ENCODE measurements at places on chromosomes 6 and 20.

- DNase-seq, result no peak
Observed at GRCh38 chr20:62768551-62769287, 27.6 kb upstream of the MRGBP start.

DNA sequence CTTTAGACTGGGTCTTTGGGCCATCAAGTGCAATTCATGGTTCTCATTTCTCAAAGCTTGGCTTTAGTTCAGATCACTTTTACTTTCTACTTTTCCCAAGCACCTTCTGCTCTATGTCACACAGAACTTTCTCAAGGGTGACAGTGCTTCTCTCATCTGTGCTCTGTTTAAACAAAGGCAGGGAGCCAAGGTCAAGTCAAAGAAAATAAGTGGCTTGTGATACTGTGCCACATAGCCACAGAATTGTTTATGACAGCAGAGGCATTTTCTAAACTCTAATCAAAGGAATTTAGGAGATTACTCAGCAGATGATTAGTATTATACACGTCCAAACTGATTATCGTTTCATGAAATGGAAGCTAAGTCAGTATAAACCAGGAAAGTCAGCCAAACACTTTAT, 348.0 kb downstream of the HDGFL1 start:
- DNase-seq, result no peak

GRCh38 chr6:36052097-36052496, 24.5 kb downstream of the MAPK14 start:
- DNase-seq, result no peak

DNA sequence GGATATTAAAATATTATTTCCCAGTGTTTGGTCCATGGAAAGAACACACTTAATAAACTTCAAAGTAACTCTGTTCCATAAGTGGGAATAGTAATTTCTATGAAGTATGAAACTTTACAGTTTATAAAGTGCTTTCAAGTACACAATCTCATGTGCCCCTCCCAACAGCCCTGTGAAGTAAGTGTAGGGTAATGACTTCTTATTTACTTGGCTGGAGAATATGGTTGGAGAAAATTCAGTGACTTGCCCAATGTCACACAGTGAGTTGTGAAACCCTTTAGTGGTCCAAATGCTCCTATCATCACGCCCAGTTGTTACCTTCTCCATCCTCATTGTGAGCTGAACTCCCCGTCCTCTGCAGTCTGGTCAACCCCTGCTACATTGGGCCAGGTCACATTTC, 141.2 kb downstream of the PDE7B start:
- no peak for DNase-seq

DNA sequence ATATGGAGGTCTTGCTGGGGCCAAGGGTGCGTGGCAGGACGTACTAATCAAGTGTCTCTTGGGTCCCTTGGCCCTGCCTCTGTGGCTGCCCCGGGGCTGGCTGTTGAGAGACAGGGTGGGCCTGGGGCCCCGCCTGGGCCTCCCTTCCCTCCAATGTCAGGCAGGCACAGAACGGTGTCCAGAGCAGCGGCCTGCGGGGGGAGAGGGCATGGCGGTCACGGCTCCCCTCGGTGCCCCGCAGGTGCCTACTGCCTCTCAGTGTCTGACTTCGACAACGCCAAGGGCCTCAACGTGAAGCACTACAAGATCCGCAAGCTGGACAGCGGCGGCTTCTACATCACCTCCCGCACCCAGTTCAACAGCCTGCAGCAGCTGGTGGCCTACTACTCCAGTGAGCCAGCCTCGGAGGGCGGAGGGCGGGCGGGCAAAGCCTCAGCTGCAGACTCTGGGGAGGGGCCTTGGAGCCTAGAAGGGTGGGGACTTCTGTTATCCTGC, 50.0 kb downstream of the SRC start:
- no peak for DNase-seq

GRCh38 chr6:47116606-47117005, 74.5 kb upstream of the ADGRF1 start:
- DNase-seq, result no peak

DNA sequence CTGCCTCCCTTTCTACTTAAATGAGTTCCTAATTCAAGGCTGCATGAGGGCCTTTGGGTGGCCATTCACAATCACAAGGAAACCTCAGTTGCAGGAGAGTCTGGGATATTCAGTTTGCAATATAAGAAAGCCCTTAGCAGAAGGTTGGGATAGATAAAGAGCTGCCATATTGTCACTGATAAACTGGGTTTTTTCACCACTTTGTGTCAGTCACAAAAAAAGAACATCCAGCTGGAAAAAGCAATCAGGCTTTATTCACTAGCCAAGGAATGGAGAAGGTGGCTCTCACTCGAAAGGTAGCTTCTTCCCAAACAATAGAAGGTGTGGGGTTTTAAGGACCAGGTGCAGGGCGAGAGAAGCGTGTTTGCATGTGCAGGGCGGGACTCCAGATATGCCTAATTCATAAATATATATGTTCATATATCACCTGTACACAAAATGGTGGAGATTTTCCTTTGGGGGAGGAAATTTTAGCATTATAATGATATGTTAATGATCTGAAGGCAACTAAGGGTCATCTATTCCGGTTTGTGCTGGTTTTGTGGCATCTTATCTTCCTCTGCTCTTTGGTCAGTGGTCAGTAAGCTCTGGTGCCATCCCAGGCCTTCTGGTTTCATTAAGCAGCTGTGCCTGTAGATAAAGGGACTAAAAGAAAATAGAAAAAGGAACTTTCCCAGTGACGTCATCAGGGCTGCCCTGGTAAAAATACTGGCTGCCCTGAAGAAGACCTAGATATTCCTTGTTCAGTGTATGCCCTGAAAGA, 97.1 kb upstream of the IYD start:
- no peak for DNase-seq

GRCh38 chr6:158411998-158412397, 99.7 kb downstream of the TULP4 start:
- no peak for DNase-seq

GRCh38 chr20:17685168-17685567, 3.1 kb upstream of the RRBP1 start:
- no peak for DNase-seq

GRCh38 chr20:61443443-61444126, 191.5 kb downstream of the CDH4 start:
- no peak for DNase-seq

DNA sequence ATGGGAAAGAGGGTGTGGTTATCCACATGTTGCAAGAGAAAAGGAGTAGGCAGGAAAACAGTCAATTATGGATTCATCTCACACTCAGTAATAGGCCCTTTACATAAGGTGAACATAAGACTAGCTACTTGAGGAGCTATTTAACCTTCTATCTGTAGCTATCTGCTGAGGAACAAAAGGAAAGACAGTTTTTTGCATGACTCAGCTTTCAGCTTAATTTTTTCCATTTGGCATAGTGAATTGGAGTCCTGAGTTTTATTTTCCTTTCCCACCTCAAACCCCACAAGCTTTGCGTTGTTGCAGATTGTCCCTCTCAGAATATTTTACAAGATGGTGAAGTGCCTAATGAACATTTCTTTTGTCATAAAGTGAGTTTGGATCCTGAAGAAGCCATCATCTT, 32.4 kb downstream of the UBD start:
- DNase-seq, result no peak

GRCh38 chr6:90095788-90096187, 200.9 kb downstream of the BACH2 start:
- no peak for DNase-seq

DNA sequence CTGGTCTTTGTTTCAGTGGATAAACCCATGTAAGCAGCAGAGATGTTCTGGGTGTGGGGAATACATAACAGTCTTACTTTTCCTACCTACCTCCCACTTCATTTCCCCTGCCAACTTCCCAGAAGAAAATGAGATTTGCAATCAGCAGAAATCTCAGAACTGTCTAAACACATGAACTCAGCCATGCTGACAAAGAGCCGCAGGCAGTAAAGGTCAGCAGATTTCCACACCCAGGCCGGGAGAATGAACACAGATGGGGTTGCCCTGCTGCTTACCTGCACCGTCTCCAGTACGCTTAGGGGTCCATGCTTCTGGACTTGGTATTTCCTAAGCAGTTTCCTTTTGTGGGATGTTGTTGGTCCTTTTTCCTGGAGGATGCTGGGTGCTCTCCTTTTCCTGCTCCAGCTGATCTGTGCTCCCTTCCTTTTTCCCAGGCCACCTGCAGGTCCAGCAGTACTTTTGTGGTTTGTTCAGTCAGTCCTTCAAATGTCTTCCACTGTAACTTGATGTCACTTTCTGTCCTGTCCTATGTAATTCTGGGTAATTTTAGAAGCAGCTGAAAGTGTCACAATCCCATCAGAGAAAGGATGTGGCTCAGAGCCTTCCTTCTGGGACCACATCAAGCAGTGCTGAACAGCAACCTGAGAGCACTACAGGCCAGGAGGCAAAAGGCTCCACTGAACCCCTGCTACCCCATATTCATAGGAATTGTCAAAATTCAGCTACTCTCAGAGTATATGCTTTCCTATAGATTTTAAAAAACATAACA, 129.0 kb downstream of the CEP57L1 start:
- no peak for DNase-seq

GRCh38 chr20:219290-220115, 7.6 kb upstream of the DEFB129 start:
- DNase-seq, result no peak

DNA sequence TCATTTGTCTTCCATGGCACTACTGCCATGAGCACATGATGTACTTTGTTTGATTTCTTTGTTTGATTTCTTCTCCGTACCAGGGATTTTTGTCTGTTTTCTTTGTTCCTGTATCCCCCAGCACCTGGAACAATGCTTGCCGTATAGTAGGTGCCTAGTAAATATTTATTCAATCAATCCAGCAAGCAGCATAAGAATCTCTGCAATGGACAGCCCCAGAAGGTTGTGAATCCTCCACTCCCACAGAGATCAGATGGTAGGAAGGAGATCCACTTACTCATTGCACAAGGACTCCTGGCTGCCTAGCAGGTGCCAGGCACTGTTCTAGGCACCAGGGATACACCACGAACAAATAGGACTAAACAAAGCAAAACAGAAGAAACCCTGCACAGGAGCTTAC, 6.7 kb upstream of the SYNJ2 start:
- no peak for DNase-seq

GRCh38 chr20:33862709-33863403, 51.7 kb downstream of the CHMP4B start:
- no peak for DNase-seq

- DNase-seq, result no peak
Observed at GRCh38 chr6:163935158-163935762, 520.7 kb downstream of the QKI start.

DNA sequence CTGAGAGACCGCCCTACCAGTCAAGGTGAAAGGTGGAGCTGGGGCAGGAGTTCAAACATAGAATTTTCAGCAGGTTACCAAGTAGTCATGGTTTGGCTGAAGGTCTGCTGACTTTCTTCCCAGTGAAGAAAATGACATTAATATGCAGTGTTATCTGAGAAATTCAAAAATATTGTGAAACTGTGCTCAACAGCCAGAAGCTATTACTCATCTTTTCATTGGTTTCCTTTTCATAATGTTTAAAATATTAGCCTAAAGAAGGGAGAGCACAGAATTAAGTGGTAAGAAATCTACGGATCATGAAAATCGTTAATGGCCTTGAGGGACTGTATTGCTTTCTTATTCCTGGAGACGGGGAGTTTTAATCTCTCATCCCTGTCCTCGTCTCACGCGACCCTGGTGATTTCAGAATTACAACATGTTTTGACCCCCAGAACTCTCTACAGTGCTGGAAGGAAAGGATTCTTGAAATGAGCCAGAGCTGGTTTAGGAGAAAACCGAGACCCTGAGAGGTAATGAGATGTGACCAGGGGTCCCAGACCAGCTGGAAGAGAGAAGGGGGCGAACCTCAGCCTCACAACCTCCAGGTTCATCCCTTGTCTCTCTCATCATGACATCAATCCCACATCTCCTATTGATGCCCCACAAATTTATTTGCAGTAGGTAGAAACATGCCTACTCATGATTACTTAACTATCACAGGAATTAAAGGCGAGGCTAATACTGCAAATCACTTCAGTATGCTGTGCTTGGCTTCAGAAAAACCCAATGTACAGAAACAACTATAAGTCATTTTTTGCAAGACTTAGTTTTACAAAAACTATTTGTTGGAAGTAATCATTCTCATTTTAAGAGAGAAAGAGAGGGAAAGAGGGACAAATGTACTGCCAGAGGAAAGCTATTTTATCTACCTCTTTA, 209.5 kb downstream of the FNDC1 start:
- no peak for DNase-seq

- no peak for DNase-seq
Observed at GRCh38 chr6:119974430-119975159, 625.0 kb upstream of the MAN1A1 start.

DNA sequence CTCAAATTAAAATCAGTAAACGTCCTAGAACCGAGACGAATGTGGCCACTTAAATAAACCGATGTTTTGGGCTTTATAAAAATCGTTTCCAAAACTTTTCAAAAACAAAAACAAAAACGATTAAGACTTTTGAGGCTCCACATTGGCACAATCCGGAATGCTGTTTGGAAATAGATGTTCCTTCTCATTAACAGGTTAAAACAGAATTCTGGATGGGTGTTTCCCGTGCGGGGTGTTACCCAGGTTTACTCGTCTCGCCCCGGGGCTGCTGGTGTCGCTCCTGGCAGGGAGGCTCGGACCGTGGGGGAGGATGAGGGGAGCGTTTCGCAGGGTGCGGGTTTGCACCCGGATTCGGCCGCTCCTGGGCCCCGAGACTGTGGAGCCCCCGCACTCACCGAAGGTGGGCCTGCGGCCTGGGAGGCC, 1.2 kb downstream of the GATA5 start:
- DNase-seq, result no peak

DNA sequence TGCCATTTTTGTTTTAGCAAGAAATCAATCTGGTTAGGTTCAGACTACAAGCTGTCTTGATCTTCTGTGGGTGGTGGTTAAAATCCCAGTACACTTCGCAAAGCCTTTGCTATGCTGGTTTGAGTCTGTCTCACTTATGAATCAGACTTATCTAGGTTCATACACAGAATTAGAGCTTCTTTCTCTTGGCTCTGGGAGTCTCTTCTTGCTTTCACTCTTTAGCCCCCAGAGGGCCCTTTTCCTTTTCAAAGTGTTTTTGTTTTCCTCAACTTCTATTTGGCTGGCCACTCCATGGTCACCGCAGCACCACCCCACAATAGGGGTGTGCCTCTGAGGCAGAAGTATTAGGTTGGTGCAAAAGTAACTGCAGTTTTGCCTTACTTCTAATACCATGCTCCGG, 21.3 kb downstream of the ECI2 start:
- no peak for DNase-seq

DNA sequence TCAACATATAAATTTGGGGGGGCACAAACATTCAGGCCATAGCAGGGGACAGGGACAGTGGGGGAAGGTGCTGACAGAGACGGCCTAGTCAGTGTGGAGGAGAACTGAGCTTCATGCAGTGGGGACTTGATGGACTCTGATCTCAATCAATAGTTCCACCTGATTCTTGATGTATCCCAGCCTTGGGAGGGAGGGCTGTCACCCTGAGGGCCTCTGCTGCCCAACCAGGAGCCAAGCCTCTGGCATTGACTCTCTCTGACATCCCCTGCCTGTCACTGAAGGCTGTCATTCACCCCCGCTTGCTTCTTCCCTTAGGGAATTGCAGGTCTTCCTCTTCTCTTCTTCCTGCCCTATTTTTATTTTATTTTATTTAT, 180.6 kb upstream of the TAB2 start:
- DNase-seq, result no peak

Data from stimulated activated CD8-positive, alpha-beta memory T cell treated with anti-CD3 and anti-CD28 coated beads, Interleukin-7, amount 100 ng/mL, for 48 hours (primary cell).